ENCODE measurements at places on chromosomes 7 and 10.

GRCh38 chr10:78523453-78523852 lies 489.8 kb downstream of the RPS24 start:
- DNase-seq = no peak

DNA sequence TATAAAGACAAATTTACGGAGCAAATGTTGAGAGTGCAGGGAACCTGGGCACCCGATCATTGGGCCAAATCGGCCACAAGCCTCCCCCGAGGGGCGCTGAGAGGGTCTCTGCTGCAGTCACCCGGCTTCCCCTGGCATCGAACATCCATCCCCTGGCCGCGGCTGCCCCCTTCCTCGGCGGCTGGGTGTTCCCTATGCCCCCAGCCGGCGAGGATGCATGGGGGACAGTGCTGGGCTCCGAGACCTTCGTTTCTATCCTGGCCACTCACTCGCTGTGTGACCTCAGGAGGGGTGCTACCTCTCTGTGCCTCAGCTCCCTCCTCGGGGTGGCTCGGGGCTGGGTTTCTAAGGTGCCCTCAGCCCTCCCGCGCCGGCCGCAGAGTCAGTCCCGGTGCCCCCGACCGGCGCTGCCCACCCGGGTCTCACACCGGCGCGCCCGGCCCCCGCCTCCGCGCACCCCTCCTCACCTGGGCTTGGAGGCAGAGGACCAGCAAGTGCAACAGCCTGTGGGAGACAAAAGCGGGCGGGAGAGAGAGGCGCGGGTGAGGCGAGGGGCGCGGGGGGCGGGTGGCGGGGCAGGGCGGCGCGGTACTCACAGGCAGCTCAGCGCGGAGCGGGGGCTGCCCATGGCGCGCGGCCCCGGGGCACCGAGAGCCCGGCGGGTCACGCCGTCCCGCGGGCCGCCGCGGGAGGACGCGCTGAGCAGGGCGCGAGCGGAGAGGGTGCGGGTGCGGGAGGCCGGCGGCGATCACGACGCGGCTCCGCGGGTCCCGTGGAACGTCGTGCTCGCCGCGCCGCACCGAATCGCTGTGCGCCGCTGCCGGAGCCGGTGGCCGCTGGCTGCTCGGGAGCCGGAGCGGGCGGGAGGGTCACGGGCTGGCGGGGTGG lies at the start of gene FGF8:
Gene FGF8, minus strand, starts transcription at position 842 of the 888 bp plus-strand sequence. Its CDS starts 214 bp downstream, at position 628.
- DNase-seq = no peak

GRCh38 chr7:101075646-101076045 lies 9.6 kb upstream of the TRIM56 start:
- no peak for DNase-seq

GRCh38 chr7:47758546-47758945 lies 176.6 kb upstream of the TNS3 start:
- no peak for DNase-seq

DNA sequence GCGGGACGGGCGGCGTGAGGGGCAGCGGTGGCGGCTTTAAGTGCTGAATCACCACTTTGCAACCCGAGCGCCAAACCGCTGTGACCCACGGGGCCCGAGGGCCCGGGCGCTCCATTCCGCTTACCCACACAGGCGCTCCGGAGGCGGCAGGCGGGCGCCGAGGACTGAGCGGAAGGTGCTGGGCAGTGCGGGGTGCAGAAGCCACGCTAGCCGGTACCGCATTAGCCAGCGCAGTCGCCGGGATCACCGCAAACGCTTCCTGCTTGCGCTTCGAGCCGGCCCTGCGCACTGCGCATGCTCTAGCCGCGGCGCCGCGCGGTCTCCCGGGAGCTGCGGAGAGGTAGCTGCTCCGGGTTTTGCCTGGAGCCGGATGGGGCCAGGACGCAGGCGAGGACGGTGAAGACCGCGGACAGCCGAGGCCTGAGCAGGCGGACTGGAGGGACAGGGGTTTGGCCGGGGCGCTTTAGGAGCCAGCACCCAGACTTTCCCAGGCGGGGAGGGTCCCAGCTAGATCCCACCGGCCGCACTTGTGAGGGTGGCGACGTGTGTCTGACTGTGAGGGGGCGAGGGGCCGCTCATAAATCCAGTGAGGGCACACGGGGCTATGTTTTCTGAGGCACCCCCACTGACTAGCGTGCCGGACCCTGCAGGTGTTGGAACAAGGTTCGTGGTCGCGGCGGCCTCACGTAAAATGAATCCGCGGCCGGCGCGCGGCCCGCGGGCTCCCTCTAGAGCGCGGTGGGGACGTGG lies at the start of gene IDE:
Gene IDE, minus strand, starts transcription at position 296 of the 750 bp plus-strand sequence. Its CDS starts 74 bp downstream, at position 222.
- peak; percentile 75 for DNase-seq

GRCh38 chr7:4616116-4616515 lies 66.0 kb upstream of the FOXK1 start:
- DNase-seq = no peak

GRCh38 chr7:17787257-17787656 lies 153.0 kb downstream of the SNX13 start:
- no peak for DNase-seq

- DNase-seq = no peak
These were observed 668.6 kb downstream of the NRG3 start for GRCh38 chr10:82543631-82544030.

DNA sequence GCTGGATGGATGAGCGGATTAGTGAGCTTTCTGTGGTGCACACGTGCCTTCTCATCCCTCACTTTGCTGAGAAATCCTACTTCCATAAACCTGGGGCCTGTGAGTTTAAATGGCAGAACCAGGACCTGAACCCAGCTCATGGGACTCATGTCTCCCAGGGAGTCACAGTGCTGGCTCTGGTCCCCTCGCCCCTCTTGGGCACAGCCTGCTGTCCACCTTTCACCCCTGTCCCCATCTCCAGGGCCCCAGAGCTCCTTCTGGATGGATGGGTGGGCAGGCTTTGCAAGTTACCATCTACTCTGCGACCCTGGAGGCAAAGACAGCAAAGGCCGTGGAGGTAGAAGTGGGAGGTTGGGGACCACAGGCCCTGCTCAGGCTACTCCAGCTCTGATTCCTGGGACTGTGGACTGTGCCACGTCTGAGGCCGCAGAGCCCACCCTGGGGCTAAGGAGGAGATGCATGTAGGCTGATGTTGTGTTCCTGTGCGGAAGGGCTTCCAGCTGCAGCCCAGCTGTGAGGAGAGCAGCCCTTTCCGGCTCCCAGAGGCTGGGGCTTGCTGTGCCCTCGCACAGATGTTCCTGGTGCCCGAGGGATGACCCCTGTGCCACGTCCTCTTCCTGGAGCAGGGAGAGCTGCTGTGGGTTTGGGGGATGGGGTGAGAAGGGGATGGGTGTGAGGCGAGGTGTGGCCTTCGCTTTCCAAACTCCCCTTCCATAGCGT lies 40.3 kb downstream of the PRF1 start:
- DNase-seq = no peak

GRCh38 chr10:12849319-12850181 lies 152.0 kb downstream of the CCDC3 start:
- no peak for DNase-seq

DNA sequence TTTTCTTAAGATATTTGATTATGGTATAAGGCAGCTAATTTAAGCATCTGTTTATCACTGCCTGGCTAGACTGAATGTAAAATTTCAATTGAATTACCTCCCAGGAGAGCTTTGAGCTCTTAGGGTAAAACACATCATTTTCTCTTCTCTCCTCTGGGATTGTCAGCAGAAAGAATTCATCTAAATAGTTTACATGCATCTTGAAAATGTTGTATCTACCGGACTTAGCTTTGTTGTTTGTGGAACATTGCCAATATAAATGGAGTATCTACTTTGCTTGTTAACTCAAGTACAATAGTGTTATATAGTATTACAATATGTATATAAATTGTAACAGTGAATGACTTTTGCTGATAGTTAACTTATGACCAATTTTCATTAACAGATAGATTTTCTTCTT lies 73.3 kb downstream of the TAF3 start:
- DNase-seq = no peak

DNA sequence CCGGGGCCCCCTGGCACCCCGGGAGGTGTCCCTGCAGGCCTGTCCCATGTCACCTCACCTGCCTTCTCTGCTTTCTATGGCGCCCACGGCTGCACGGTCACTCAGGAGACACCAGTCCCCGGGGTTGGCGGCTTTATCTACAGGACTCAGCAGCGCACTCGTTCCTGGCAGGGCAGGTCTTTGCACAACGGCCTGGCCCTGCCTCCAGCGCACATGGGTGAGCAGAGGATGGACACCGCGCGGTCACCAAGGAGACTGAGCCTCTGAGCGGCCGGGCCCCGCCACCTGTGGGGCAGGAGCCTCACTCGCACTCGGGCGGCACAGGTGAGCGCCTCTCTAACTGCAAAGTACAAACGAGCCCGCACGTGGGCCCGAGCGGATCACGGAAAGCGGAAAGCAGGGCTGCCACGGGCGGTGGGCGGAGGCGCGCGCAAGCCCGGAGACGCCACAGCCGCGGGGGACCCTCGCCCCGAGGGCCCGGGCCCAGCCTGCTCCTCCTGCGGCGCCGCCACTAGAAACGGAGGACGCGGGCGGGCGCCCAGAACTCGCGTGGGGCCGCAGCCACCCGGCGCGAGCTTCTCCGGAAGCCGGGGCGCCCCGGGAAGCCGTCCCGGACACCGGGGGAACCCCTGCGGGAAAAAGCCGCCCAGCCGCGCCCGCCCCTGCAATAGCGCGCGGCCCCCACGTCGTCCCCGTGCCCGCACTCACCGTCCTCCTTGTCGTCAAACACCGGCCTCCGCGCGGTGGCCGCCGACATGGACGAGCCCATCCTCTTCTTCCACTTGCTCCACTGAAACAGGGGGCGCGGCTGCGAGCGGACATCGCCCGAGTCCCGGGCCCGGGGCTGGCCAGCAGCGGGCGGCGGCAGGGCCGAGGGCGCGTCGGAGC lies 642 bp downstream of the STK32C start:
- DNase-seq = peak; percentile 22

DNA sequence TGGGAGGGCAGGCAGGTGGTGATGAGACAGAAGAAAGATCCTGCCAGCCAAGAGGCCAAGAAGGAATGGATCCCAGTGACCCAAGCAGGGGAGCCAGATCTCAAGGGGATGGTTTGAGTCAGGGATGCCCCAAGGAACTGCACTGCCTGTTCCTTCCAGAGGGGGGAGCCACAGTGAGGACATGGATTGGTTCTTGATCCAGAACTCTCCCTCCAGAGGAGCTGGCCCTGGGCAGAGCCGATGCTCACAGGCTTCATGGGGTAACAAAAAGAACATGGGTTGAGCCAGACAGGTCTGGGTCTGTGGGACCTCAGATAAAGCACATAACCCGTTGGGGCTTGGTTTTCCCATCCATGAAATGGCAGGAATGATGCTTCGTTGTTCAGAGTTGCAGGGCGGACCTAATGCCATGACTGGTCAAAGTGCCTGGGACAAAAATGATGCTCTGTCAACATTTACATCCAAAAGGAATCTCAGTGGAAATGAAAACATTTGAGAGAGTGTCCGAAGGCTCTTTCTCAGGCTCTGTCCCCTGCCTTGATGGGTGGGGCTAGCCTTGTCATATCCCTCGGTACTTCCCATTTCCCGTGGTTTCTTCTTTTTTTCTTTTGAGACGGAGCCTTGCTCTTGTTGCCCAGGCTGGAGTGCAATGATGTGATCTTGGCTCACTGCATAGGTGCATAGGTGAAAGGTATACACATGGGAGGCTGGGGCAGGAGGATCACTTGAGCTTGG lies 4.7 kb upstream of the DENND2A start:
- DNase-seq = no peak

GRCh38 chr10:14296065-14296709 lies 34.5 kb downstream of the FRMD4A start:
- DNase-seq = no peak

DNA sequence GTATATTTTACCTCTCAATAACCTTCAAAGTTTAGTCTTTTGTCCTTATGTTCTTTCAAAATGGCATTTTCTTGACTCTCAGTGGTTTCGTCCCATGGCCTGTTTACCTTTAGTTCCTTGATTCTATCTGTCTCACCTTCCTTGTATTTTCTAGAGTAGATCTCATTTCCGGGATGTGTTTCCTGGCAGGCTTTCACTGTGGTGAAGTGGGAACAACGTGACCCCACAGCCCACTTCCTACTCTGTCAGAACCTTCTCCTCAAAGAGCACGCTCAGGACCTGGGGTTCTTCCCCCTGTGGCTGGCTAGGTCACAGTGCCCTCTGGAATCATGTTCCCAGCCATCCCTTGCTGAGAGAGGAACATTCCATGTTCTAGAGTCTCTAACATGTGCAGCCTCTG lies 129.9 kb upstream of the ZNF32 start:
- DNase-seq = no peak

- no peak for DNase-seq
These were observed 276.0 kb downstream of the RPS24 start for GRCh38 chr10:78309536-78310237.

Measured in stimulated activated naive CD4-positive, alpha-beta T cell treated with Interleukin-2 at 50 U/mL for 16 hours (primary cell).